ENCODE measurements at places on chromosomes 16 and 17. TPM values are rescaled to one million over a fixed set of nuclear protein-coding genes. Genes with fewer than 3 reads are reported as not detected.

Gene MPRIP
- total RNA-seq, result 350 TPM

Gene SECTM1
- 3.9 TPM for total RNA-seq

- no peak overlapping the region for H3K4me3 ChIP-seq
- peaks cover 5% of the 10 kb centered on the region for H3K27me3 ChIP-seq
- H3K4me1 ChIP-seq, result peaks cover 72% of the 10 kb centered on the region
- DNase-seq, result peak; percentile 2
Observed at GRCh38 chr17:74746376-74746775, 2.1 kb upstream of the NHERF1 start.

Gene CRYBA1
- total RNA-seq, result not detected

DNA sequence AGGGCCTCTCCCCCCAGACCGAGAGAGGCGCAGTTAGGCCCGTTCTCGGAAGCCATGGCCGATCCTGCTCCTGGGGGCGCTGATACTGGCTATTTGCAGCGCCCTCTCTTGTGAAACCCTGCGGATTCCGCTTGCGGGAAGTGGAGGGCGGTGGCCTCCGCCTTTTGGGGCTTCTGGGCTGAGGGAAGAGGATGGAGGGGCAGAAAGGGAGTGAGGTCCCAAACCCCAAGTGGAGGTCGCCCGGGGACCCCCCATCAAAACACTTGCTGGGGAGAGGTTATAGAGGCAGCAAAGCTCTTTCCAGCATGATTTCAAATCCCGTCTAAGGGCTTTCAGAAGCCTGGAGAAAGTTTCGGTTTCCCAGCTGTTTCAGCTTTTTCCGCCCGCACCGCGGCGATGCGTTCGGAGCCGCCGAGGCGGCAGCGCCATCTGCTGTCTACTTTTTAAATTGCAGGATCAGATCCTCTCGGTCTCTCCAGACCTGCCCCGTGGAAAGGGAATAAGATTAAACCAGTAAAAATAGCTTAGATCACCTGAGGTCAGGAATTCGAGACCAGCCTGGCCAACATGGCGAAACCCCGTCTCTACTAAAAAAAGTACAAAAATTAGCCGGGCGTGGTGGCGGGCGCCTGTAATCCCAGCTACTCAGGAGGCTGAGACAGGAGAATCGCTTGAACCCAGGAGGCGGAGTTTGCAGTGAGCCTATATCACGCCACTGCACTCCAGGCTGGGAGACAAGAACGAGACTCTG lies 15.8 kb downstream of the SNX20 start:
- H3K4me3 ChIP-seq, result peak overlapping the region; percentile 63
- no peaks in the 10 kb centered on the region for H3K27me3 ChIP-seq
- H3K36me3 ChIP-seq, result no peaks in the 10 kb centered on the region
- peak overlapping the region; percentile 76 for H3K27ac ChIP-seq
- peaks cover 21% of the 10 kb centered on the region for H3K4me1 ChIP-seq
- DNase-seq, result peak; percentile 74

DNA sequence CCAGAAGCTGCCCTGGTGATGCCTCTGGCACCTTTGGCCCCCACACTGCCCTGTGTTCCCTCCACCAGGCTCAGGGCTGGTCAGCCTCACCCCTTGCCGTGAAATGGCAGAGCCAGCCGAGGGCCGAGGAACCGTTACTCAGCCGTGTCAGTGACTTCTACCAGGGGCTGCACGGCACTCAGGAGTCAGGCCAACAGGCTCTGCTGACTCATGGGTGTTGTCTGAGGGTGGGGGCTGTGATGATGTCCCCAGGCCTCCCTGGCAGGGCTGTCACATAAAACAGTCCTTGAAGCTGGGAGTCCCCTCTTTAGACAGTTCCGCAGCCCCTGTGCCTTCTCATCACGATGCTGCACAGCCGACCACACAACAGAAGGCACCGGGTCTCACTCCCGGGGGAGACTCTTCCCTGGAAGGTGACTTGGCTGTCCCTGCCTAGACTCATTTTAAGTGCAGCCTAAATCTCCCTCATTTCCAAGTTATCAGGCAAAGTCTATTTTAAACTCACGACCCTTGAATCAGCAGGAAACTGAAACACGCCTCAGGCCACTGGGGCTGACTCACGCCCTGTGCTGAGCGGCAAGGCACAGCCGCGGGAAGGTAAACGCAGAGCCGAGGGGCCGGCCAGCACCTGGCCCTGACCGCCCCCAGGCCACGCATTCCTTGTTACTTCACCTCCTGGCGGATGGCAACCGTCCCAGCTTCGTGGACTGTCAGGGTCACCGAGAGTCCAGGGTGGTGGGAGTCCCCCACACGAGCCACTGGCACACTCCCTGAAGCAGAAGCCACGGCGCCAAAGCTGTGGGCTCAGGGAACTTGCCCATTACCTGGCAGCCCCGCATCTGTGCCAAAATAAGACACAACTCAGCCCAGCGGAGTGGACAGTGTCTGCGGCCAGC lies 102.6 kb downstream of the ZNF778 start:
- H3K4me1 ChIP-seq, result peaks cover 99% of the 10 kb centered on the region
- peak overlapping the region; percentile 91 for H3K27ac ChIP-seq
- H3K4me3 ChIP-seq, result peak overlapping the region; percentile 49
- H3K36me3 ChIP-seq, result no peaks in the 10 kb centered on the region
- DNase-seq, result no peak
- no peaks in the 10 kb centered on the region for H3K27me3 ChIP-seq

- H3K27ac ChIP-seq, result no peak overlapping the region
- peaks cover 78% of the 10 kb centered on the region for H3K36me3 ChIP-seq
- H3K27me3 ChIP-seq, result no peaks in the 10 kb centered on the region
- peaks cover 14% of the 10 kb centered on the region for H3K4me1 ChIP-seq
- DNase-seq, result no peak
Observed at GRCh38 chr17:36496018-36496789, 9.7 kb downstream of the ZNHIT3 start.

DNA sequence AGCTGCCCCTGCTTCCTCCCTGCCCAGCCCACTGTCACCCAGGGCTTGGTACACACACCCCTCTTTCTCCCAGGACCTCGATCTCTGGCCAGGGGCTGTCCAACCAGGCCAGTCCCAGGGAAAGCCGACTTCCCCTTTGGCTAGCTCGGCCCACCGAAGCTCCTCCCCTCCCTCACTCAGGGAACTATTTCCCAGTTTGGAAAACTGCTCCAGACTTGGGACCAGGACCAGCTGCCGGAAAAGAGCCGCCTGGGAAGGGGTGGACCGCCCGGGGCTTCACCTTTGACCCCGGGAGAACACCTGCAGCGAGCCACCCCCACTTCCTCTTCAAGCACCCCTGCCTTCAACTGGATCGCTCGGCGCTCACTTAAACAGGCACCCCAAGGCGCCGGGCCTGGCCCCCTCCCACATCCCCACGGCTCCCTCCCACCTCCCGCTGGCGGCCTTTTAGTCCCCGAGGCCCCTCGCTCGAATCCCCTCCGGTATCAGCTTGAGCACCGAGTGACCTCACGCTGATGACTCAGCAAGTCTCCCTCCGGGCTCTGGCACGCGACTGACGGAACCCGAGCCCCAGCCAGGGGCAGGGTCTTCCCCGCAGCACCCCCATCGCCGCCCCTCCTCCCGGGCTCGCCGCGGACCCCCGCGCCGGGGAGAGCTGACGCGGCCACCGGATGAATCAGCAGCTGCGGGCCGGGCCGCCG lies 934 bp downstream of the MAFG start:
- peaks cover 69% of the 10 kb centered on the region for H3K4me1 ChIP-seq
- peak; percentile 81 for DNase-seq
- peak overlapping the region; percentile 93 for H3K4me3 ChIP-seq
- peaks cover 12% of the 10 kb centered on the region for H3K27me3 ChIP-seq
- H3K36me3 ChIP-seq, result peaks cover 12% of the 10 kb centered on the region

GRCh38 chr16:12629271-12629670 lies 174.4 kb downstream of the CPPED1 start:
- no peak for DNase-seq
- no peak overlapping the region for H3K27ac ChIP-seq
- peaks cover 70% of the 10 kb centered on the region for H3K27me3 ChIP-seq
- H3K36me3 ChIP-seq, result no peaks in the 10 kb centered on the region

GRCh38 chr17:67245694-67246402 lies 852 bp upstream of the HELZ start:
- peak overlapping the region; percentile 89 for H3K27ac ChIP-seq
- H3K27me3 ChIP-seq, result no peaks in the 10 kb centered on the region
- H3K36me3 ChIP-seq, result no peaks in the 10 kb centered on the region
- DNase-seq, result peak; percentile 24
- H3K4me3 ChIP-seq, result peak overlapping the region; percentile 99

GRCh38 chr17:37067555-37068111 lies 118.9 kb downstream of the AATF start:
- H3K36me3 ChIP-seq, result no peaks in the 10 kb centered on the region
- H3K27ac ChIP-seq, result no peak overlapping the region
- H3K4me1 ChIP-seq, result no peaks in the 10 kb centered on the region
- H3K4me3 ChIP-seq, result no peak overlapping the region
- peak; percentile 33 for DNase-seq
- H3K27me3 ChIP-seq, result peaks cover 80% of the 10 kb centered on the region

DNA sequence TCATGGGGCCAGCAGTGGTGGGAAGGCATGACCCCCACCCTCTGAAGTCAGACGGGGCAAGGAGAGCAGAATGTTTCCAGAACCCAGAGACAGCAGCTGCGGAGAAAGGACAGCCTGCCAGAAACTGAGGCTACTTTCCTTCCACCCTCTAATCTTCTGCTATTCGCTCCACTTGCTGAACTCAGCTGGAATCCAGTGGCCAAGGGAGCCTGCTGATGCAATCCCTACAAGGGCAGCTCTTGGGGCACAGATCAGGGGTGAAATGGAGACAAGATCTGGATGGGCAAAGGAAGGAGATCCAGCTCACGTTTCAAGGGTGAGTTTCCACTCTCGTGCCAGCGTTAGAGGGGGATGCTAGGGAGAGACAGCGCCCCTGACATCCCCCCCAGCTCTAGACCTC lies 479.1 kb downstream of the SLC39A11 start:
- no peak overlapping the region for H3K4me3 ChIP-seq
- DNase-seq, result no peak
- no peaks in the 10 kb centered on the region for H3K36me3 ChIP-seq
- H3K27ac ChIP-seq, result no peak overlapping the region

Gene TGFB1I1
- 15.6 TPM for total RNA-seq

- DNase-seq, result no peak
- no peaks in the 10 kb centered on the region for H3K4me1 ChIP-seq
- H3K27ac ChIP-seq, result no peak overlapping the region
- no peaks in the 10 kb centered on the region for H3K36me3 ChIP-seq
- no peak overlapping the region for H3K4me3 ChIP-seq
- peaks cover 64% of the 10 kb centered on the region for H3K27me3 ChIP-seq
Observed at GRCh38 chr17:58291246-58291645, 10.5 kb upstream of the MPO start.

Gene FAM20A
- total RNA-seq, result 2.9 TPM

DNA sequence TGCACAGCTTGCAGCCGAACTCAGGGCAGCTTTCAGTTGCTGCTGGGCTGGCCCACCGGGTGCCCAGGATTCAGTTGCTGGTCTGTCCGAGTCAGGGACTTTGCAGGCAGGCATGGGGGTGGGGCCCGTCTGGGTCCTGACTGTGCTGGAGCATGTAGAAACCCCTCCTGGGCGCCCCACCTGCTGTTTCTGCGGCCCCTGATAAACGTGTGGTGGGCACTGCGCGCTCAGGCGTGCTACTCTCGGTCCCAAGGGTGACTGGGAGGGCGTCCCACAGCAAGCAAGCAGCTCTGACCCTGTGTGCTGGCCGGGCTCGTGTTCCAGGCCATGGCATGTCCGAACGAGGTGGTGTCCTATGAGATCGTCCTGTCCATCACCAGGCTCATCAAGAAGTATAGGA lies 12.6 kb downstream of the TSC2 start:
- no peaks in the 10 kb centered on the region for H3K4me1 ChIP-seq
- no peak for DNase-seq
- no peak overlapping the region for H3K27ac ChIP-seq
- no peak overlapping the region for H3K4me3 ChIP-seq

DNA sequence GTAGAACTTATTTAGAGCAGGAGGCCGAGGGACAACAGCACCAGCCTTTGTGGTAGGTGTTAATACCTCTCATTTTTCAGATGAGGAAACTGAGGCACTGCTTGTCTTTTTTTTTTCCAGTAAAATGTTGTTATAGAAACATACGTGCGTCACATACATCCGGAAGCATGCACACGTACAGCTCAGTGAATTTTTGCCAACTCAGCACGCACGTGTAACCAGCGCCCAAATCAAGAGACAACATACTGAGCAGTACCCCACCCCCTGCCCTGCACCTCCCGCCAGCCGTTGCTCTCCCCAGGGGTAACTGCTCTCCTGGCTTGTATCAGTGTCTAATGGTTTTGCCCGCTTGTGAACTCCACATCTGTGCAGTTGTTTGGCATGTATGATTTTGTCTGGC lies 92.0 kb downstream of the CMIP start:
- no peaks in the 10 kb centered on the region for H3K4me1 ChIP-seq
- H3K4me3 ChIP-seq, result no peak overlapping the region
- H3K27ac ChIP-seq, result no peak overlapping the region
- DNase-seq, result no peak
- no peaks in the 10 kb centered on the region for H3K27me3 ChIP-seq

Gene DNAAF8
- total RNA-seq, result 0.77 TPM
